Breast epithelium (tissue), 4 donors: ENCODE measurements at places on chromosomes 7 and 10. TPM values are rescaled to one million over a fixed set of nuclear protein-coding genes. Genes with fewer than 3 reads are reported as not detected.

The TRIM74 gene
- 0.16 TPM for total RNA-seq

DNA sequence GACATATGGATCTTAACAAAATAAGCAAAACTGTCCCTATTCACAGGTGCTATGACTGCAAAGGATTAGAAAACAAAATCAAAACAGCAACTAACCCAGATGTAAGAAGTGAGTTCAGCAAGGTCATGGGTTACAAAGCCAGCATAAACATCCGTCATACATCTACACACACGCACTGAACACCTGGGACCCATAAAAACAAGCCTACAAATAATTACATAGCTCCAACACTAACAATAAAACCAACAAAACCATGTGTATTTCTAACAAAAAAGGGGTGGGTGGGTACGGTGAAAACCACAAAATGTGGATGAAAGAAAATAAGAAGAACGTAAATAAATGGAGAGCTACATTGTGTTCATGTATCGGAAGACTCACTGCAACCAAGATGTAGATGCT lies 256.8 kb downstream of the ELFN1 start:
- DNase-seq: no peak
- H3K36me3 ChIP-seq: no peaks in the 10 kb centered on the region
- no peaks in the 10 kb centered on the region for H3K4me1 ChIP-seq
- H3K27ac ChIP-seq: no peak overlapping the region

The ZPBP gene
- total RNA-seq: not detected

The GPR22 gene
- not detected for total RNA-seq

- no peak overlapping the region for H3K27ac ChIP-seq
- peaks cover 3% of the 10 kb centered on the region for H3K36me3 ChIP-seq
- DNase-seq: no peak
- no peaks in the 10 kb centered on the region for H3K27me3 ChIP-seq
Measured at GRCh38 chr7:139627831-139628230, 104.3 kb downstream of the CLEC2L start.

GRCh38 chr10:127563718-127564553 lies 14.8 kb downstream of the NPS start:
- no peak overlapping the region for H3K4me3 ChIP-seq
- no peaks in the 10 kb centered on the region for H3K36me3 ChIP-seq
- H3K27me3 ChIP-seq: no peaks in the 10 kb centered on the region
- no peak overlapping the region for H3K27ac ChIP-seq
- no peak for DNase-seq

GRCh38 chr10:78772986-78773530 lies 295.7 kb upstream of the ZMIZ1 start:
- no peak overlapping the region for H3K4me3 ChIP-seq
- no peak for DNase-seq
- H3K27me3 ChIP-seq: no peaks in the 10 kb centered on the region

DNA sequence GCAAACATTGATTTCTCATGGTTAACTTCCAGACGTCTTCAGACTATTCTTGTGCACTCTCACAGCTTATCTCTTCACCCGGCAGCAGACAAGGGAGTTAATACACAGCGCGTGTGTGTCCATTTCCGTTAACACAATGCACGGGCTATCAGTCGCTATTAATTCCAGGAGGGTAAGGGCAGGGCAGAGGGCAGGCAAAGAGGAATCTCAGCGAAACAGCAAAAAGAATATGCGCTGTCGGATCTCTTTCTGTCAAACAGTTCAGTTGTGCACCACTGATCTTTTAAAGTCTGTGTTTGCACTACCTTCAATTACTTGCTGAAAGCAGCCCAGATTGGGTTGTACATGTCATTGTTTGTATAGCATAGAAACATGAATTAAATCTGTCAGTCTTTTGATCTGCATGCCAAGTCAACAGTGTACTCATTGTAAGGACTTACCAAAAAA lies 41.1 kb upstream of the CABCOCO1 start:
- no peaks in the 10 kb centered on the region for H3K4me1 ChIP-seq
- DNase-seq: no peak
- no peak overlapping the region for H3K4me3 ChIP-seq

The CREB5 gene
- 17.3 TPM for total RNA-seq

DNA sequence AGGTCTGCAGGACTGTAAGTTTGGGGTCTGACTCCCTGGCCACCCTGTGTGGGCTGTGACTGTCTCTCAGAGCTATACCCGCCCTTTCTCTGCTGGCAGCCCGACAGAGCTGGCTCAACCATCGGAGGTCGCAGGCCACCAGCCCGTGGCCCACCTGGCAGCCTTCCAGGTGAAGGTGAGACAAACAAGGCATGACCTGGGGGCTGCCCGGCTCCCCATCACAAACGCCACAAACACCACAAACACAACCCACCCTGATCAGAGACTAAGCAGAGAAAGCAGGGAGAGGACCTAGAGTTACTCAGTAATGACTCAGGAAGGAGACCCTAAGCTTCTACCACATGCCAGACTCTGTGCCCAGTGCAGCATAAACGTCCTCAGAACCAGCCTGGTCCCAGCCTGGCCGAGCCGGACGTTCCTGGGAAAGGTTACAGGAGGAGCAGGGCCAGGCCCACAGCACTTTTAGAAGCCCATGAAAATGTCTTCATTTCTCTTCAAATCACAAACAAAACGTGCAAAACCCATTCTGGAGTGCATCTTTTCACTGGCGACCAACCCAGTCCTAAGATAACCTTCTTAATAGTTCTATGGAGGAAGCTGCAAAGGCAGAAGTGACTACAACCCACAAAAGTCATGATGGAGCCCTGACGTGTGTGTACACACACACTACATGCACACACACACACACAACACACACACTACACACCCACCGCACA lies 66.8 kb downstream of the MKI67 start:
- no peak overlapping the region for H3K4me3 ChIP-seq
- H3K27me3 ChIP-seq: no peaks in the 10 kb centered on the region
- H3K4me1 ChIP-seq: peaks cover 20% of the 10 kb centered on the region
- no peak for DNase-seq
- no peak overlapping the region for H3K27ac ChIP-seq

The CACNA2D1 gene
- total RNA-seq: 10.2 TPM

DNA sequence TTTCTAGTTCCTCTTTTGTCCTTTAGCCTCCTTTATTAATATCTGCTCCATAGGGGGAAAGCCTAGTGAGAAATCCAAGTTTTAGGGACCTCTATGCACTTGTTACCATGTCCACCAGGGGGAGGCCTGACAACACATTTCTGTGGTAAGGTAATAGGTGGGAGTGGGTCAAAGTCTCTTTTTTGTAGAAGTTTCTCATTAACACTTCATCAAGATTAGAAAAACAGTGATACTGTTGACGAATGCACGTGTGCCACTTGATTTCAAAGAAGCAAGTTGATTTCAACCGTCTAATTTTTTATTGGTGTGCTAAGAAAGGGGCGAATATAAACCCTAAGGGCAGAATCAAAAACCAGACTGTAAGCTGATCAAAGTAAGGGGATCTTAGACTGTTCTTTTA lies 30.6 kb downstream of the CISD1 start:
- no peak overlapping the region for H3K27ac ChIP-seq
- no peak for DNase-seq
- H3K36me3 ChIP-seq: no peaks in the 10 kb centered on the region
- H3K4me1 ChIP-seq: no peaks in the 10 kb centered on the region
- no peaks in the 10 kb centered on the region for H3K27me3 ChIP-seq

The NEUROG3 gene
- total RNA-seq: not detected

DNA sequence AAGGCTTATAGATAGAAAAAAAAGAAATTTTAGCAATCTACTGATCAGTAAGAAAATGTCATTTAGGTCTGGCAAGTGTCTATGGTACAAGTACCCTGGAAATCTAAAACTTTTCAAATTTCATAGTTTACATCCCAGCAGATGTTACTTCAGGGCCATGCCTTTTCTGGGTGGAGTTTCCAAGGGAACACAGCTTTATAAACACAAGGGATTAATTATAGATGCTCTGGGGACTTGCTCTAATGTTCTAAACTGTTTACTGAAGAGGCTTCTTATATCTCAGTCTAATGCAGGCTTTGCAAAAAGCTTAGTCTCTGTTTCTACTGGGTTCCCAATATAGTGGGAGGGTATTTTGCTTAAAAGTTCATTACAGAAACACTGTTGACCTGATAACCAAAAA lies 3.1 kb downstream of the CD36 start:
- no peak for DNase-seq
- no peak overlapping the region for H3K27ac ChIP-seq
- H3K27me3 ChIP-seq: no peaks in the 10 kb centered on the region
- H3K4me3 ChIP-seq: no peak overlapping the region
- no peaks in the 10 kb centered on the region for H3K36me3 ChIP-seq

The OR6B1 gene
- total RNA-seq: not detected

GRCh38 chr10:125515571-125515970 lies 167.4 kb downstream of the TEX36 start:
- H3K4me3 ChIP-seq: no peak overlapping the region
- H3K27ac ChIP-seq: no peak overlapping the region
- DNase-seq: no peak
- H3K36me3 ChIP-seq: no peaks in the 10 kb centered on the region

The WNT8B gene
- not detected for total RNA-seq

DNA sequence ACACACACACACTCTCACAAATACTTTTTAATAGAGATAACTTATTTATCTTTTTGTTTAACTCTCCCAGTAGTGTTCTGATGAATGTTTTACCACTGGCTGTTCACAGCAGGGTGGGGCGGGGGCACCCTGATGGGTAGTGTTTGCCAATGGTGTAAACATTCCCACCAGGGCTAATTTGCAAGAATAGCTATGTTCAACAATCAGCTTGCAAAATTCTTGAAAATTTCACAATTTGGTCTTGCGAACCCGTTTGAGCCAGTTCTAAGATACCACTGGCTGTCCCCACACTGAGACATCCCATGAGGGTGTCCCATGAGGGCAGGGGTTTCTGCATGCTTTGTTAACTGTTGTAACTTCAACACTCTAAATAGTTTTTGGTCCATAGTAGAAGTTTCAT lies 348.5 kb downstream of the CXCL12 start:
- H3K4me1 ChIP-seq: no peaks in the 10 kb centered on the region
- no peak overlapping the region for H3K27ac ChIP-seq

- H3K36me3 ChIP-seq: no peaks in the 10 kb centered on the region
- DNase-seq: peak; percentile 72
- H3K27me3 ChIP-seq: no peaks in the 10 kb centered on the region
- H3K4me3 ChIP-seq: peak overlapping the region; percentile 62
Measured at GRCh38 chr10:79242620-79243152, 104.6 kb upstream of the PPIF start.

The OTUD1 gene
- 15.7 TPM for total RNA-seq

GRCh38 chr7:25187932-25188331 lies 40.4 kb downstream of the NPVF start:
- H3K27ac ChIP-seq: no peak overlapping the region
- no peak for DNase-seq
- H3K4me1 ChIP-seq: no peaks in the 10 kb centered on the region
- H3K27me3 ChIP-seq: no peaks in the 10 kb centered on the region
- no peak overlapping the region for H3K4me3 ChIP-seq
- no peaks in the 10 kb centered on the region for H3K36me3 ChIP-seq

The LDB1 gene
- total RNA-seq: 53.6 TPM

The FBXL13 gene
- 1.1 TPM for total RNA-seq

The C7orf57 gene
- not detected for total RNA-seq

The SPACDR gene
- total RNA-seq: not detected

DNA sequence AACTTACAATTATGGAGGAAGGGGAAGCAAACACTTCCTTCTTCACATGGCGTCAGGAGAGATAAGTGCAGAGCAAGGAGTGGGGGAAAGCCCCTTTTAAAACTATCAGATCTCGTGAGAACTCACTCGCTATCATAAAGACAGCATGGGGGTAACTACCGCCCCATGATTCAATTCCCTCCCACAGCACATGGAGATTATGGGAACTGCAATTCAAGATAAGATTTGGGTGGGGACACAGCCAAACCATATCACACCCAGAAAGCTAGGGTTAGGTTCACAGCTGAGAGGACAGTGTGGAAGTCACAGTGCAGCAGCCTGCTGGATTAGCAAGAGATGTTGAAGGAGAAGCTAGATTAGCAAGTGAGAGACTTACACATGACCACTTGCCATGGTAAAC lies 81.6 kb downstream of the CRTAC1 start:
- no peaks in the 10 kb centered on the region for H3K27me3 ChIP-seq
- no peak for DNase-seq
- H3K4me1 ChIP-seq: no peaks in the 10 kb centered on the region
- H3K27ac ChIP-seq: no peak overlapping the region
- H3K4me3 ChIP-seq: no peak overlapping the region

- no peak for DNase-seq
- H3K4me3 ChIP-seq: no peak overlapping the region
- no peaks in the 10 kb centered on the region for H3K36me3 ChIP-seq
- H3K4me1 ChIP-seq: no peaks in the 10 kb centered on the region
Measured at GRCh38 chr10:34618611-34619010, 196.5 kb downstream of the PARD3 start.

The RRP12 gene
- 15.7 TPM for total RNA-seq

DNA sequence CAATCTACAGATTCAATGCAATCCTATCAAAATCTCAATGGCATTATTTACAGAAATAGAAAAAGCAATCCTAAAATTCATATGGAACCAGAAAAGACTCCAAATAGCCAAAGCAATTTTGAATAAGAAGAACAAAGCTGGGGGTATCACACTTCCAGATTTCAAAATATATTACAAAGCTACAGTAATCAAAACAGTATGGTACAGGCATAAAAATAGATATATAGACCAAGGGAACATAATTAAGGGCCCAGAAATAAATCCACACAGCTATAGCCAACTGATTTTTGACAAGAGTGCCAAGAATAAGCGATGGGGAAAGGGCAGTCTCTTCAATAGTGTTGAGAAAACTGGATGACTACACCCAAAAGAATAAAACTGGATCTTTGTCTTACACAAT lies 251.9 kb upstream of the FOXK1 start:
- no peak overlapping the region for H3K27ac ChIP-seq
- no peaks in the 10 kb centered on the region for H3K36me3 ChIP-seq
- no peak for DNase-seq
- no peaks in the 10 kb centered on the region for H3K27me3 ChIP-seq
- no peak overlapping the region for H3K4me3 ChIP-seq

The AGR2 gene
- total RNA-seq: 156 TPM

The PTER gene
- total RNA-seq: 22.6 TPM

- H3K4me3 ChIP-seq: no peak overlapping the region
- no peak for DNase-seq
- no peak overlapping the region for H3K27ac ChIP-seq
- no peaks in the 10 kb centered on the region for H3K36me3 ChIP-seq
- no peaks in the 10 kb centered on the region for H3K27me3 ChIP-seq
Measured at GRCh38 chr10:60396766-60397165, 7.1 kb upstream of the ANK3 start.

The SSC4D gene
- total RNA-seq: not detected

The MMRN2 gene
- total RNA-seq: 23.0 TPM

DNA sequence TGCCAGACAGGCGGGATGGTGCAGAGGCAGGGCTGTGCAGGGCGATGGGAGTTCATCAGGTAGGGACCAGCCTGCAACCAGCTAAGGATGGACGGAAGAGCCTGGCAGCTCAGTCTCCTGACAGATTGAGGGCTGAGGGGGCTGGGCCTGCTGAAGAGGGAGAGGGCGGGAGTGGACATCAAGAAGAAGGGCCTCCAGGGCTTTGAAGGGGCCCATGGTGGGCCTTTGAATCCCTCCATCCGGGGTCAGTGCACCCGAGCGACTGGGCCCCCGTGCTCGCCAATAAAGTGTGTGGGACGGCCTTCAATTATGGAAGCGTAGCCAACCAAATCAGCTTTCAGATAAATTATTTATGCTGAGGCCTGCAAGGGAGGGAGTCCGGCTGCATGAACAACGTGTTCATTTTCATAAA lies 431.2 kb downstream of the RPS24 start:
- H3K4me3 ChIP-seq: no peak overlapping the region
- no peak for DNase-seq

The MRLN gene
- total RNA-seq: not detected

- no peaks in the 10 kb centered on the region for H3K4me1 ChIP-seq
- no peaks in the 10 kb centered on the region for H3K36me3 ChIP-seq
- DNase-seq: no peak
- no peaks in the 10 kb centered on the region for H3K27me3 ChIP-seq
- no peak overlapping the region for H3K27ac ChIP-seq
- H3K4me3 ChIP-seq: no peak overlapping the region
Measured at GRCh38 chr10:48508791-48509772, 95.8 kb downstream of the ARHGAP22 start.

The CDC14C gene
- total RNA-seq: not detected
